ENCODE measurements at places on chromosomes 2 and 18. TPM values are rescaled to one million over a fixed set of nuclear protein-coding genes. Genes with fewer than 3 reads are reported as not detected.

DNA sequence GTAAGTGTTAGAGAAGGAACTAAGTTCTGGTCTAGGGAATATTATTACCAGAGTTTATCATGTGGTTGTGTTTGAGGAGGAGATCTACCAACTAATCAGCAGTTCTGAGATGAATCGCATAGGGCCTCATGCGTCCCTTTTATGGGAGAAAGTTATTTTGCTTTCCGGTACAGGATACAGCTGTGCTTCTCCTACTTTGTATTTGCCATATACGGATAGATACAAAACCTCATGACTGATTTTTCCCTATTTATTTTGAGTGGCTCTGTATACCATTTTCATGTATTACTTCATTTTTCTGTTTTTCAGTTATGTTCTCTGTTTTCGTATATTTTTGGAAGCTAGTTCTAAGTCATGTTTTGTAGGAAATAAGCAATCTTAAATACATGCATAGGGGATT, 66.8 kb downstream of the ACSL3 start:
- DNase-seq, result no peak

DNA sequence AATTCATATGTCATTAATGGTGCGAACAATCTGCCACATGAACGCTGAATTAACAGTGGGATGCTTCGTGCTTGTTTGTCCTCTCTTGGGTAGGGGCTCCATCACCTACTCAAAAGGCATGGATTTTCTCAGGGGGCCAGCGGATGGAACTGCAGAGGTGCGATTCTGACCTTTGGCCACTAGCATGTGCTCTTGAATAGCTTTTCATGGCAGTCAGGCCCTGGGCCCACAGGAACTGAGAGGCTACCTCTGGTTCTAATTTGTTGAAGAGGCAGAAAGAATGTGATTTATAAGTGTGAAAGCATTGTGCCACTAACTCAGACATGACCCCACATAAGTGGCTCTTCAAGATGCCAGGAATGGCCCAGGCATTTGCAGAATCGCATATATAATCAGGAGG, 283.2 kb downstream of the INSIG2 start:
- DNase-seq, result no peak

Gene KLHL29
- 8.7 TPM for total RNA-seq

DNA sequence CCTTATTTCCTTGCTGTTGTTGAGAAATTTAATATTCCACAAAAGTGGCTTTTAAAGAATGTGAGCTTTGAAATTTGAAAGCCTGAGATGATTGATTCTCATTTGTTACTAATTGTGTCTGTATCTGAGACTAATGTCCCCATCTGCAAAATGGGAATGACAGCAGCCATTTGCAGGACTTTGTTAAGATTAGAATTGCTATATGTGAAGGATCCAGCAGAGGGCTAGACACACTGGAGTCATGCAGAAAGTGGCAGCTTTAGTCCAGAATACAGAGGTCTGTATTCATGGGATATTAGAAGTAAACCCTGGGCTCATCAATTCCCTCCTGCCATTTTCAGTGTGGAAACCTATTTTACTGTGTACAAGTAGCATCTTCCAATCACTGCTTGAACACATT, 296.5 kb upstream of the GYPC start:
- no peak for DNase-seq

- no peak for DNase-seq
Observed at GRCh38 chr2:188845692-188846091, 128.5 kb upstream of the COL3A1 start.

DNA sequence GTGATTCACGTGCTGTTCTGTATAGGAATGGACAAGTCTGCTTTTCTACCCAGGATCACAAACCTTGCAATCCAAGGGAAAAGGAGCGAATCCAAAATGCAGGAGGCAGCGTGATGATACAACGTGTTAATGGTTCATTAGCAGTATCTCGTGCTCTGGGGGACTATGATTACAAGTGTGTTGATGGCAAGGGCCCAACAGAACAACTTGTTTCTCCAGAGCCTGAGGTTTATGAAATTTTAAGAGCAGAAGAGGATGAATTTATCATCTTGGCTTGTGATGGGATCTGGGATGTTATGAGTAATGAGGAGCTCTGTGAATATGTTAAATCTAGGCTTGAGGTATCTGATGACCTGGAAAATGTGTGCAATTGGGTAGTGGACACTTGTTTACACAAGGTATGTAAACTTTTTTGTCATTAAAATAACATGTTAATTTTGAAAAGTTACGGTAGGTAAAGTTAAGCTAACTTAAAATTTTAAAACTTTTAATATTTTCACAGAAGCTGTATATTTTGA, 33.0 kb downstream of the PPM1B start:
- no peak for DNase-seq

- no peak for DNase-seq
Observed at GRCh38 chr2:85930129-85931124, 41.6 kb upstream of the ST3GAL5 start.

GRCh38 chr2:218621007-218621406, 13.3 kb downstream of the PLCD4 start:
- no peak for DNase-seq

GRCh38 chr2:212022966-212023365, 515.6 kb downstream of the ERBB4 start:
- no peak for DNase-seq

Gene NT5C1B
- total RNA-seq, result not detected

Gene PLCD4
- total RNA-seq, result 6.7 TPM

DNA sequence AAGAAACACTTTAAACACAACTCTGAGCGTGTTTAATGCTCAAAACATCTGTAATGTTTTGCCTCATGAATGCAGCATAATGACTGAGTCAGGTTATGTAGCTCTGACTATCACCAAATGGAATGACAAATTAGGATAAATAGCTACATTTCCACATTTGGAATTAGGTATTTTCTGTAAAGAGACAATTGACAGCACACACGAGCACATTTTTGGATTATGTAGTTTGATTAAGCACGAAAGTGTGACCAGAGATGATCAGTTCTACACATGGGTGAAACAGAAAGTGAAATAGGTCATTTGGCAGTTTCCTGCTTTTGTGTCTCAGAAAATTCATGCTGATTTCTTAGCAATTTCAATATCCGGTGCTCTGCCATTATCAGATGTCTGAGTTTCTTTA, 29.0 kb downstream of the LPIN1 start:
- no peak for DNase-seq

DNA sequence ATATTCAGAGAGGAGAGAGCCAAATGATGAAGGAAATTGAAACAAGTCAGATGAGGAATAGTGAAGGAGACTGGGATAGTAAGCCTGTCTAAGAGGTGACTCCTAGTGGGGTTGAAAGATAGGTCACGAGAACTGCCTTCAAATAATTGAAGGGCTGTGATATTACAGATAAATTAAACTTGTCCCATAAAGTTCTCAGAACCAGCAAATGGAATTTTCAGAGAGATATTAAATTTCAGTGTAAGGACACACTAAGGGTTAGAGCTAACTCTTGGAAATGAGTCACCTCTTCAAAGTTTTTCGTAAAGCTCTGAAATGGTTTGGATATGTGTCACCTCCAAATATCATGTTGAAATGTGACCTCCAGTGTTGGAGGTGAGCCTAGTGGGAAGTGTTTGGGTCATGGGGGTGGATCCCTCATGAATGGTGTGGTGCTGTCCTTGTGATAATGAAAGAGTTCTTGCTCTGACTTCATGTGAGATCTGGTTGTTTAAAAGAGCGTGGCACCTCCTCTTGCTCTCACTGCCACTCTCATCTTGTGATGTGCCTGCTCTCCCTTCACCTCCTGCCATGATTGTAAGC, 87.3 kb downstream of the BABAM2 start:
- no peak for DNase-seq

DNA sequence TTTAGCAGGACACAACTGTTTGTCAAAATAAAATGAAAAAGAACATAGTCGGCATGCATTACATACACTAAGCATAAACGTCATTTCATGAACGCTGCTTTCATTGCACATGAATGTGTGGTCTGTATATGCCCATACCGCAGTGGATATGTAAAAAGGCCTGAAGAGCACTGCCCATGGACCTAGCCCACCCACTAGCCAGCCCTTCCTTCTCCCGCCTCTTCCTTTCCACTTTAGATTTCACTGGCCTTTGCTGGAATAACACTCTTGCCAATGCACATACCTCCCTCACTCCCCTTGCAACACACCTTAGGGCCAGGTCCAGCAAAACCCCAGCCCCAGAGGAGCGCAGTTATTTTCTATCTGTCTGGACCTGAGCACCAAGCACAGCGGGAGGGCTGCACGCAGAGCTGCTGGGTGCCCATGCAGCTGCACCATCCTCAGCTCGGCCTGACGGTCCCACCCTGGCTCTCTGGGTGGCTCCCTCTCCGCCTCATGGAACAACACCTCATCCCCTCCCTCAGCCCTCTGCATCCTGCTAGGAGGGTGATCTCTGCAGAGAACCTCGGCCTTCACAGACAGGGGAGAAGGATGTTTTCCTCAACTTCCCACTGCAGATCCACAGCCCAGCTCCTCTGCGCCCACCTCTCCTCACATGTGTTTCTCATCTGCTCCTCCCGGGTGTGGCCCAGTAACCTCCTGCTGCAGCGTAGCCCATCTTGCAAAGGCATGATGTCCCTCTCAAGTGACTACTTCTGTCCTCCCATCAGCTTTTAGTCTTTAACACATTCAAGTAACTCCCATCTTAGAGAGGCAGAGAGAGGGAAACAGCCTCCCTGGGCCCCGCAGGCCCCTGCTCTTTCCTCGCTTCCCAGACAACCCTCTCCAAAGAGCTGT, 72.7 kb downstream of the FBXO15 start:
- no peak for DNase-seq

Gene NLRC4
- total RNA-seq, result 1.7 TPM

DNA sequence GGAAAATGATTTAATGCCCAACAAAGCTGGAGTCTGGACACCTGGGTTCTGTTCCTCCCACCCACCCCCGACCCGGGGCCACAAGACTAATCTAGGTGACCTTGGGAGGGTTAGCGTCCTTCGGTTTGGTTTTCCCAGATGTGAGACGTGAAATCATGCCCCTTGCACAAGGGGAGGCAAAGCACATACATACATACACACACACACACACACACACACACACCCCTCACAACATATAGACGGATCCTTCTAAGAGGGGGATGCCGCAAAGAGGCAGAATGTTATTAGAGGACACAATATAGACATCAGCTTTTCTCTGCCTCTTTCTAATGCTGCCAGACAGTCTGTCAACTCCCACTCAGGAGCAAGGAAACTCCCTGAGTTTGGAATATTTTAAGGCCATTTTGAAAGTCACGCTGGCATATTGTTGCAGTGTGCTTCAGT, 616 bp upstream of the RBMS1 start:
- DNase-seq, result no peak

Gene CCDC121
- total RNA-seq, result 11.1 TPM

Gene CDH19
- 18.3 TPM for total RNA-seq

DNA sequence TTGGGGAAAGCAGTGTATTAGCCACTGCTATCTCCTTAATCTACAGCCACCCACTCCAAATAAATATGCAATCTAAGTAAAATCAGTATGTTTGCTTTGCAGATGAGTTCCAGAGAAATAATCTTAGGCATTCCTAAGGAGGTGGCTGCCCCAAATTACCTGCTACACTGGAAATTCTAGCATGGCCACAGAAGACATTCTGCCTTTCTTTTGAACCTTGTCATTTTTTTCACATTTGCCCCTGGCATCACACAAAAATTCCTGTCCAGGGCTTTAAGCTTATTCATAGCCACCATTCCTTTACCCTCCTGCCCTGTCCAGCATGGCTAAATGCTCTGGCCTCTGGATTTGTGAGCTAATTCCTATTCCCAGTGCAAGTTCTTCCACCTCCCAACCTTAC, 36.8 kb upstream of the FAM124B start:
- DNase-seq, result no peak

GRCh38 chr2:68274022-68274421, 21.7 kb upstream of the PPP3R1 start:
- no peak for DNase-seq

Gene SATB2
- total RNA-seq, result 3.5 TPM

- no peak for DNase-seq
Observed at GRCh38 chr2:39416140-39416539, 20.9 kb downstream of the MAP4K3 start.

GRCh38 chr2:123723706-123724105, 301.4 kb upstream of the CNTNAP5 start:
- no peak for DNase-seq

- DNase-seq, result no peak
Observed at GRCh38 chr2:62116983-62117382, 78.9 kb upstream of the B3GNT2 start.

- no peak for DNase-seq
Observed at GRCh38 chr2:208319391-208319790, 53.3 kb downstream of the PIKFYVE start.

GRCh38 chr18:31454066-31454708, 6.6 kb downstream of the DSG3 start:
- DNase-seq, result no peak

- DNase-seq, result no peak
Observed at GRCh38 chr2:46893269-46893939, 22.2 kb downstream of the MCFD2 start.

DNA sequence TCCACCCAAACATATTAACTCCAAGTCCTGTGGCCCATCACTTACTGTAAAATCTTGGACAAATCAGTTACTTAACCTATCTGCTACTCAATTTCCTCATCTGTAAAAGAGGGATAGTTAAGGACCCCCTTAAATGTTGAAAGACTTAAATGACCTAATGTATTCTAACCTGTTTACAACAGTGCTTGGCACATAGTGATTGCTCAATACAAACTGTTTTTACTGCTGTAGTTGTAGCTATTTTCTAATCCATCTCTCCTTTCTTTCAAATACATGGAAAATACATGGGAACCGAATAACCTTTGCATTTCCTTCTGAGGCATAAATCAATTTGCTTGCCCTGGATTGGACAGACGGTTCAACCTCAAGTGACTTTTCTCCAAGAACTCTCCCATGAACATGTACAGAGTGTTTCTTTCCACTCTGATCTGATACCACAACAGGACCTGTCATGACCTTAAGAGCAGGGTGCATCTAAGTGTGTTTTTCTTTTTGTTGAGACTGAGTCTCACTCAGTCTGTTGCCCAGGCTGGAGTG, 2.7 kb downstream of the LNPK start:
- no peak for DNase-seq

GRCh38 chr2:240996161-240996833, 2.1 kb upstream of the SNED1 start:
- no peak for DNase-seq

Gene SERPINB13
- 1.7 TPM for total RNA-seq

DNA sequence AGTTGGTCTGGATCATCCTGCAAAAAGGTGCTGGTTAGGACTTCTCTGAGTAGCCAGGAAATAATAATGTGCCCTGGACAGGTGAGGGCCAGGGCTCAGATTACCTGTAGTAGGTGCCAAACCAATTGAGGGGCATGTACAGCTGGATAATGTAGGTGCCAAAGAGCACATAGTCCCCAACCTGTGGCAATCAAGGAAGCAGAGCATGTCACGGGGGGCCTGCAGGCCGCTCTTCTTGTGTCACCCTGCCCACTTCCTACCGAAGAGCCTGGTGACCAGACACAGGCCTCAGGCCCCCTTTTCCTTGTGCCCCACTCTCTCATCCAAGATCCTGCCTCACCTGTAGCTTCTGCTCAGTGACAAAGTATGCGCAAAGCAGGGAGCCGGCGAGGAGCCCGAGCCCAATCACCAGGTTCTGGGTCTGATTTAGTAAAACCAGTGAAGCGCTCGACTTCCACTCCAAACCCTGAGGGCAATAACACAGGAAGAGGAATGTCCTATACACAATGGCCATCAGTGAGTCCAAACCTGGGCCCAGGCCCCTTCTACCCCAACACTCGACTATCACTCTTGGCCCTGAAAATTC, 5.2 kb downstream of the ABCB6 start:
- no peak for DNase-seq
